ENCODE measurements at places on chromosomes 4 and X.

DNA sequence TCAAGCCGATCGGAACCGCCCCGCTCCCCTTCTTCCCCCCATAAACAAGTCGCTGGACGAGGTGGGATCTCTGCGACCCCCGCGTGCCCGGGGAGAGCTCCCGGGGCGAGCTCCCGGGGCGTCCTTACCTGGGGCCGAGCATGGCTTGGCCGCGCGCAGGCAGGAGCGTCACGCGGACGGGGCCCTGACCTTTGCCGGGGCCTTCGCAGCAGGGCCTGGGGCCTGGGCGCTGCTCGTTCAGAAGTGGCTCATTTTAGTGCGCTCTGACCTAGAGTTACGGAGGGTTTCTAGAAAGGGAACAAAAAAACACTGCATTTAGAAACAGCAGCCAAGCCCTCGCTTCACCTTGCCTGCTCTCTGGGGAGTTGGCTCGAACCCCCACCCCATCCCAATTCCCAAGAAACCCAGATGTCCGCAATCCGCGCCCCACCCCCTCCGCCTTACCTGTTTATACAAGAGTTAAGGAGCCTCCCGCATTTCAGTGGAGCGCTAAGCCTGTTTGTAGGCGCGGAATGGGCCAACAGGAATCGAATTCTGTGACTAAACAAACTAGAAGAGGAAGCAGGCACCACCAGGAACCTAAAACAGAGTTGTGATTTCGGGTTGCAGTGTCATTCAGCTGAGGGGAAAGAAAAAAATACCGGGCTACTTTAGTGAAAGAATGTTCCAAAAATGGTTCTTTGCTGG, 814 bp upstream of the RBM47 start:
- DNase-seq, result no peak

DNA sequence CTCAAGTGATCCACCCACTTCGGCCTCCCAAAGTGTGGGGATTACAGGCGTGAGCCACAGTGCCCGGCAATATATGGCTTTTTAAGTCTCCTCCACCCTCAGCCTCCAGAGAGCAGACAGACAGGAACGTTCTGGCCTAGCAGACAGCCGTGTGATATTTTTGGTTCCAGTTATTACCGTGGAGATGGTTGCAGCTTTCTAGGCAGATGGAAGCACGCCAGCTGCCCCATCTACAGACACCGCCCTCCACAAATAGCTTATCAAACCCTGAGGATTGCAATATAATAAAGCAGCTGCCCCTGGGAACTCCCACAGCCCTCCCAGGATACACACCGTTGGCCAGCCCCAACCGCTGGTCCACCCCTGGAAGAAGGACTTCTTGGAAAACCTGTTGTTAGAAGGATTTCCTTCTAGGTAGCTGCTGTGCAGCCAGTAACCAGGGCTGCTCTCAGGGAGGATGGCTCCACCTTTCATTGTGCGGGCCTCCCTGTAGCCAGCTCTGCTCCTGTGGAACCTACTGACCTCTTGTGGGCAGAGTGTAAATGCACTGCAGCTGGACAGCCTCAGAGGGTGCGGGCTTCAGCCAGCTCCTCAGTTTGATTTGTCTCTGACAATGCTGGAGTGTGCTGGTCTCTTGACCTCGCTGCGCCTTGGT, 44.0 kb downstream of the SLC25A5 start:
- peak; percentile 74 for DNase-seq

DNA sequence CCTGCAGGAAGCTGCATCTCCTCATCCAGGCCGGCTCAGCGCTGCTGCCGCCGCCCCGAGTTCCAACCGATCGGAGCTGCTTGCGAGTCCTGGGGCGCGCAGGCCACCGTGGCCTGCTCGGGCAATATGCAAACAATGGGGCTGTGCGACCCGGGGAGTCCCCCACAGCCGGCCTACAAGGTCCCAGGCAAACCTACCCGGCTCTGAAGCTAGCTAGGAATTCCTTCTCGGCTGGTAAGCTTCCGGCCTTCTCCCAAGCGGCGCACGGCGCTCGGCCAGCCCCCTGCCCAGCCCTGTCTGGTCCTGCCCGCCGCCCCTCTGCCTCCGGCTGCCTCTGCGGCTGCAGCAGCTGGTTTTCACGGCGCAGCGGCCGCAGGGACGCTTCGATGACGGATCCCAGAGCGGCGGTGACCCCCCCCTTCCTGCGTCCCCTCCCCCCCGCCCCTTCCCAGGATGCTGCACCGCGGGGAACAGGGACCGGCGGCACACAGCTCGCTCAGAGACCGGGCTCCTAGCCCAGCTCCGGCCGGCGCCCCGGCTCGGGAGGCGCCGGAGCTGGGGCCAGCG, 59.4 kb downstream of the TSC22D3 start:
- no peak for DNase-seq

GRCh38 chr4:82373486-82373815, 340 bp downstream of the HNRNPD start:
- DNase-seq, result no peak

All from fibroblast of upper back skin (primary cell).